NCI-H2081 treated with DMSO at 0.1 percent for 48 hours (cell line): ENCODE measurements at places on chromosomes 1 and 21.

GRCh38 chr1:20974951-20975350 is 187.8 kb upstream of the HP1BP3 start:
- no peak for DNase-seq

DNA sequence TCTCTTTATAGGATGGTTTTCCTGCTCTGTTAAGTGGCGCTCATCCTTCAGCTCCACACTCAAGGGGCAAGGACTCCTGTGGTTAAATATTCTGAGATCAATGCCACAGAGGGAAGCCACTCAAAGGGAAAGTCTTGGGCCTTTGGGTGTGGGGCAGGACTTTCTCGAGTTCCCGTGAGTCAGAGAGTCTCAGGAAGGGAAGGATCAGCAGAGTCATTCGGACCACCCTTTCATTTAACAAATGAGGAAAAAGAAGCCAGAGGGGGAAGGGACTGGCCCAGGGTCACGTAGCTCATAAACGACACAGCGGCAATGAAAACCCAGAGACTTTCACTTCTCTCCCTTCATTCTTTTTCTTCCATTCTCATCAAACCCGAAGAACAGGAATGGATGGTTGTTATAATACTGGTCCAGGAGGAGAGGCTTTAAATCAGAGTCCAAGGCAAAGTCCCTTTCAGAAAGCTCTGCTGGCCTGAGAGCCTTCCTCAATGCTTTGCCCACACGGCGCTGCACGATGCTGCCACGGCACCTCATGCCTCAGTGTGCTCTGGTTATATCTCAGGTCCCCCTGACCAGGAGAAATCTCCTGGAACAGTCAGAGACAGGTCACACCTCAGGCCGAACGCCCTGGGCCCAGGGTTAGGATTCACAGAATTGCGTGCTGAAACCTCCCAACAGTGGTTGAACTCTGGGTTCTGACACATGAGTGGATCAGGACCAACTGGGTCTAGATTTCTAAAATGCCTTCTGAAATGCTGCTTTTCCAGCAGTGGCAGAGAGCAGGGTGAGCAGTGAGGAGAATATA is 65.3 kb downstream of the TENT5C start:
- DNase-seq = no peak

- DNase-seq = no peak
Measured at GRCh38 chr21:45488931-45489721, 53.1 kb downstream of the SLC19A1 start.

DNA sequence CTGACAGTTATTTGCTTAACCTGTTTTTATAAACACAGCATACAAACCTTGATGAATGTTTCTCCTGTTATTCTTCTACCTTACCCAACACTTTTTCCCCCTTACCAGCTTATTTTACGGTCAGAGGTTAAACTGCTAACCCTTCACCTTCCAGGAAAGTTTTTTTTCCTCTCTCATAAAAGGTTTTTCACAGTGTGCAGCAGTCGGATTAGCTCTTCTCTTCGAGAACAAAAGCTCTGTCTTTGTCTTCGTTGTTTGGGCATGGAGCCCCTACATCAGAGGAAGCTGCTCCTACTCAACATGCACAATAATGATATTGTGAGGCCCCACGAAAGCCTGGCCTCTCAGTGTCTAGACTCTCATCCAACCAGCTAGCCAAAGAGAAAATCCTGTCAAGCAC is 42.0 kb downstream of the DENND1B start:
- no peak for DNase-seq

DNA sequence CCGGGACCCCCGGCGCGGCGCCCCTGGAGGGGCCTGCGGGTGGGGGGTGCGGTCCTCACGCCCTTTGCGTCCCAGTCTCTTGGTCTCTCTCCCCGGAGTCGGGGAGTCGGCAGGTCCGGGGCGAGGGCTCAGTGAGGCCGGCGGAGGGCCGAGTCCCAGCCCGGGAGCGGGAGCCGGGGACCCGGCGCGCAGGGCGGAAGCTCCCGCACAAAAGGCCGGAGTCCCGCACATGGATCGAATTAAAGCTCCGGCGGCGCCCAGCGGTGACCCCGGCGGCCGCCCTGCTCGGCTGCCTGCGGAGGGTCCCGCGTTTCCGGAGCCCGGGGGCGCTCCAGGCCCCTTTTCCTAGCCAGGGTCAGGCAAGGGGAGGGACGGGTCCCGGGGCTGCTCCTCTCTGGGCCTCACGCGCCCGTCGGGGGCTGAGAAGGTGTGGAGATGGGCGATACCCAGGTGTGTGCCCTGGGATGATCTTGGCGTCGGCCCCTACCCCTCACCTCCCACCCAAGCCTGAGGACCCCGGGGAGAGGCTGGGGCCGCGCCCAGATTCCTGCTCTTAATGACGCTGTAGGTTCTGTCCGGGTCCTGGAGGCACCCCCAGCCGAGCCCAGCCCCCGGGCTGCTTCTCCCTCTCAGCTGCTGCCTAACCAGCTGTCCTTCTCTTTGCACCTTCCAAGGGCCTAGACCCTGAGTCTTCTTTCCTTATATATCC is 512 bp downstream of the FBLIM1 start:
- no peak for DNase-seq

DNA sequence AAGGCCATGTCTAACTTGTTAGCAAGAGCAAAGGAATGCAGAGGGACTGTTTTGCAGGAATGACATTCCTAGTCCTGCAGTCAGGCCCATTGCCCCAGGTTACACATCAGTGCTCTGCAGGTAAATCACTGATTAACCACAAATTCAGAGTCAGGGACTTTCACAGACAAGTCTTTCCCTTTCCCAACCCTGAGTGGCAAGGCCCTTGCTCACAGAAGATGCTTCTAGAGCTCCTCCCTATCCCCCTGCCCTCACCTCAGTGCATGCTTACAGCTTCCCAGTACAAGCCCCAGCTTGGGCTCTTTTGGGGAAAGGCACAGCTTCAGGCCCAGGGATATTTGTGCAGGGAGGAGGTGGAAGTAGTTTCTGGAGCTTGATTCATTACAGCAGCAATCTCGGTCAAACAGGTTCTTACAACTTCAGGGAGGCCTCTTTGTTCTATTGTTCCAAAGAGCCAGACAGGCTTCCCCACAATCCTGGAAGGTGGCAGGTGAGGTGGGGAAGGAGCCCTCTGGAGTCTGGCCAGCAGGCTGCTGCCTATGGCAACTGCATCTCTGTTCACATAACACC is 53.9 kb downstream of the CASQ2 start:
- no peak for DNase-seq

DNA sequence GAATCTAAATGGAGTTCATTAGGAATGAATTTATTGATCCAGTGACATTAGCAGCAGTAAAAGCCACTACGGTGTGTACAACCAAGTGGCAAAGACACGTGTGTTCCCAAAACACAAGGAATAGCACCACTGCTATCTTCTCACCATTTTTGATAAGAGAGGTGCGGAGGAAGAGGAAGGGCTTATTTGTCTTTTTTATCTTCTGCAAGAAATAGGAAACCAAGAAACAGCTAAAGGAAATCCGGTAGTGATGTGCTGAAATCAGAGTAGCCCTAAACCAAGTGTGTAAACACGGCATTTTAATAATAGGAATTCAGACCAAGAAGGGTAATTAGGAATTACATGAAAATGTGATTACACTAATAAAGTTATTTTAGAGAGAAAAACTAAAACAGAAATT is 9.1 kb upstream of the SCYL3 start:
- no peak for DNase-seq

GRCh38 chr1:109307274-109308021 is 637 bp upstream of the MYBPHL start:
- peak; percentile 44 for DNase-seq

GRCh38 chr1:99062192-99062591 is 57.5 kb upstream of the PLPPR5 start:
- no peak for DNase-seq

GRCh38 chr1:68481041-68481440 is 15.8 kb downstream of the DEPDC1 start:
- no peak for DNase-seq

DNA sequence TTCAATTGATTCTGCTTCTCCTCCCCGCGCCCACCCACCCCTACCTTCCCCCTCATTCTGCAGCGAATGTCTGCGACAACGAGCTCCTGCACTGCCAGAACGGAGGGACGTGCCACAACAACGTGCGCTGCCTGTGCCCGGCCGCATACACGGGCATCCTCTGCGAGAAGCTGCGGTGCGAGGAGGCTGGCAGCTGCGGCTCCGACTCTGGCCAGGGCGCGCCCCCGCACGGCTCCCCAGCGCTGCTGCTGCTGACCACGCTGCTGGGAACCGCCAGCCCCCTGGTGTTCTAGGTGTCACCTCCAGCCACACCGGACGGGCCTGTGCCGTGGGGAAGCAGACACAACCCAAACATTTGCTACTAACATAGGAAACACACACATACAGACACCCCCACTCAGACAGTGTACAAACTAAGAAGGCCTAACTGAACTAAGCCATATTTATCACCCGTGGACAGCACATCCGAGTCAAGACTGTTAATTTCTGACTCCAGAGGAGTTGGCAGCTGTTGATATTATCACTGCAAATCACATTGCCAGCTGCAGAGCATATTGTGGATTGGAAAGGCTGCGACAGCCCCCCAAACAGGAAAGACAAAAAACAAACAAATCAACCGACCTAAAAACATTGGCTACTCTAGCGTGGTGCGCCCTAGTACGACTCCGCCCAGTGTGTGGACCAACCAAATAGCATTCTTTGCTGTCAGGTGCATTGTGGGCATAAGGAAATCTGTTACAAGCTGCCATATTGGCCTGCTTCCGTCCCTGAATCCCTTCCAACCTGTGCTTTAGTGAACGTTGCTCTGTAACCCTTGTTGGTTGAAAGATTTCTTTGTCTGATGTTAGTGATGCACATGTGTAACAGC is 339.9 kb downstream of the NTNG1 start:
- DNase-seq = no peak

DNA sequence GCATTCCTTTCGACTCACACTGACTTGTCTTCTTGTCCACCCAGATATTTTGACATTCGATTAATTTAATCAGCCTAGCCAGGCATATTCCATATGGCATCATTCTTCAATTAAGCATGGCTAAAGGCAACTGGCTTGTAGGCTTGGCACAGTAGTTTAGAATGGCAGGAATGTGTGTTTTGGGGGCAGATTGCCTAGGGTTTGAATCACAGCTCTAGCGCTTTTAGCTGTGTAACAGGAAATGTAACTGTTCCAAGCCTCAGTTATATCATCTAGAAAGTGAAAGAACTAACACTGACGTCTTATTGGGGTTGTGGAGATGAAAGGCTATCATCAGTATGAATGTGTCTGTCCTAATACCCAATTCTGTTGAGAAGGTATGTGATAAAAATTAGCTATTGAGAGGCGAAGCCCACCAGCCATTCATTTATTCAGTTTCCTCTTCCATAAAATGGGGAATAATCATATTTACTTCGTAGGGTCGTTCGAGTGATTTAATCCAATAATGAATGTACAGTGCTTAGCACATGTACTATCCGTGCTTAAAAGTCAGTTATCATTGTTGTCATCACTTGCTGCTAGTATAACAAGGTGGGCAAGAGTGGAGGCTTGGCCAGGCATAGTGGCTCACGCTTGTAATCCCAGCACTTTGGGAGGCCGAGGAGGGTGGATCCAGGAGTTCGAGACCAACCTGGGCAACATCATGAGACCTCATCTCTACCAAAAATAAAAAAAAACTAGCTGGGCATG is 41.6 kb upstream of the GRHL3 start:
- DNase-seq = no peak

- DNase-seq = no peak
Measured at GRCh38 chr1:101960142-101960541, 36.6 kb downstream of the OLFM3 start.

- no peak for DNase-seq
Measured at GRCh38 chr1:25932321-25932720, 26.1 kb upstream of the STMN1 start.

- DNase-seq = no peak
Measured at GRCh38 chr1:62621907-62622306, 24.6 kb downstream of the ANGPTL3 start.

- no peak for DNase-seq
Measured at GRCh38 chr1:20499718-20500117, 8.2 kb downstream of the MUL1 start.

DNA sequence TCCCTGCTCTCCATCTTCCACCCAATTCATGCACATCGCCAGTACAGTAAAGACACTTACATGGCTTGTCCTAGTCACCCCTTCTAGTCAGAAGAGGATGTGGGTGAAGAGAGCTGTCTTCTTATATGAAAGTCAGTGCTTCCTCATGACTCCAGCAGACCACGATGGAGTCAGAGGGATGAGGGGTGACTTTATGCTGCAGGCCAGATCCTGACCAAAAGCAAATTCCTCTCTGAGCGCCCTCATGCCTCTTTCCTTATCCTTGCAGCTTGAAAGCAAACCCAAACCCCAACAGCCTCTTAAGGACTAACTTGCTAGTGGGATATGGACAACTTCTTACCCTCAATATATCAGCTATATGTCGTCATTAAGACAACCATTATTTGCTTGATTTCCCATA is 348.2 kb upstream of the DUSP10 start:
- DNase-seq = no peak

DNA sequence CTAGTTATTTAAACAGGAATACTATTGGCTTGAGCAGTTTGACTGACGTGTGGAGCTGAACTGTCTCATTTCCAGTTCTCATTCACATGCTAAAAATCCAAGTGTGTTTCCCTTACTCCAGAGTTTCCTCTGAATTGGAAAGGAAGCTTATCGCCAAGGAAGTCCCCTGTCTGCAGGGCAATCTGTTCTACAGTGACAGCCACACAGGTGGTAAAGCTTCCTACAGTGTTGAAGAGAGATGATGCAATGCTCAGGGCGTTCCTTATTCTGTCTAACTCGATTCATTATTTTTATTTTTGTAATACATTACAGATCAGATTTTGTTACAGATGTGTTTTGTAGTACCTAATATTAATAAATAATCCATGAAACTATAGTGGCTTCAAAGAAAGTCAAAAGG is 41.3 kb downstream of the ADAMTS5 start:
- no peak for DNase-seq

DNA sequence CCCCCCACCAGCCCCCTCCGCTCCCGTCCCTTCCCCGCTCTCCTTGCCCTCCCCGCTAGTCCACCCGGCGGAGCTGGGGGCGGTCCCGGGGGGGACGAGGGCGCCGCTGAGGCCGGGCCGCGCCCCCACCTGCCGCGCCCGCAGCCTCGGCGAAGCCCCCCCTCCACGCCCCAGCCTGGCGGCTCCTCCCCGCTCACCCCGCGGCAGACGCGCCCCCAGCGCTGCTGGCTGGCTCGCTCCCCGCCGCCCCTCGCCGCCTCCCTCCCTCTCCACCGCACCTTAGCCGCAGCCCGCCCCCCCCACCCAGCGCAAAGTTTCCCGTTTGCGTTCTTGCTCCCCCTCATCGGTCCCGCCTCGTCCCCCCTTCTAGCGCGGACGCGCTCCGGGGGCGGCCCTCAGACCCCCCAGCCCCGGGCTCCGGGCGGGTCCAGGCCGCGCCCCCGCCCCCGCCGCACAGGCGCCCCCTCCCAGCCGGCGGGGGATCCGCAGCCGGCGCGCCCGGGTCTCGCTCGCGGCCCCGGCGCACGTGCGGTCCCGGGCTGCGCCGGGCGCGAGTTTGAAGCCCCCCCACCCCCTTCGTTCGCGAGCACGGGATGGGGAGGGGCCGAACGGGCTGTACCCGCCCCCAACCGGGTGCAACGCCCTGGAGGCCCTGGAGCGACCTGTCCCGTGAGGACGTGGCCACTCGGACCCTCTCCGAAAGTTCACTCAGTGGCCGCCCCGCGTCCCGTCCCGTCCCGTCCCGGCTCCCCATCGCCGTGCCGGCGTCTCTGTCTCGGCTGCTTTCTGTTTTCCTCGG is 623 bp downstream of the PTPRF start:
- DNase-seq = no peak

- DNase-seq = no peak
Measured at GRCh38 chr1:225879521-225880221, 2.5 kb downstream of the TMEM63A start.
